Karpas-422 (cell line): ENCODE measurements at places on chromosomes 3 and 15. TPM values are rescaled to one million over a fixed set of nuclear protein-coding genes. Genes with fewer than 3 reads are reported as not detected.
A peak's percentile ranks its signal among the peaks of the same experiment; 100 is the strongest.

DNA sequence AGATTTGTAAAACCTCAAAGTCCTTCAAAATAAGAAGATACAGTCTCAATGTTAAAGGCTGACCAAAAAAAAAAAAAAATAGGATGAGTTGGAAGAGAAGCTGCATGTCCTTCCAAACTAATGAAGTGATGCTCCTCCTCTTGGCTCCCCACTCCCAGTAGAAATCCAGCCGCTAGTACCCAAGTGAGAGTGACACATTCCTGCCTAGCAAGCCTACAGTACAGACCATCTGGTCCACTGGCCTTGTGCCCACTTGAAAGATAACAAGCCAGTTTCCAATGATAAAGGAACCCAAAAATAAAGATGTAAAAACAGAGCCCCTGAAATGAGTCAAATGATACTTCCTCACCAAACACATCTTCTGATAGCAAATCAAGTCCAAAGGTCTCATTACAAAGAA, 258.7 kb upstream of the NSMCE3 start:
- no peak overlapping the region for H3K4me3 ChIP-seq
- H3K27me3 ChIP-seq: no peaks in the 10 kb centered on the region
- no peaks in the 10 kb centered on the region for H3K4me1 ChIP-seq
- no peaks in the 10 kb centered on the region for H3K36me3 ChIP-seq
- H3K27ac ChIP-seq: no peak overlapping the region

GRCh38 chr15:66105286-66106265, 148.0 kb downstream of the MEGF11 start:
- peaks cover 7% of the 10 kb centered on the region for H3K4me1 ChIP-seq
- H3K4me3 ChIP-seq: no peak overlapping the region
- no peak overlapping the region for H3K27ac ChIP-seq
- no peak for DNase-seq
- no peaks in the 10 kb centered on the region for H3K36me3 ChIP-seq
- no peaks in the 10 kb centered on the region; the same call in 1 of the 2 replicates for H3K27me3 ChIP-seq

GRCh38 chr15:22856659-22857058, 18.2 kb downstream of the NIPA2 start:
- H3K4me1 ChIP-seq: no peaks in the 10 kb centered on the region
- no peak overlapping the region for H3K27ac ChIP-seq
- H3K4me3 ChIP-seq: no peak overlapping the region
- DNase-seq: no peak
- H3K36me3 ChIP-seq: peaks cover 50% of the 10 kb centered on the region
- H3K27me3 ChIP-seq: no peaks in the 10 kb centered on the region

DNA sequence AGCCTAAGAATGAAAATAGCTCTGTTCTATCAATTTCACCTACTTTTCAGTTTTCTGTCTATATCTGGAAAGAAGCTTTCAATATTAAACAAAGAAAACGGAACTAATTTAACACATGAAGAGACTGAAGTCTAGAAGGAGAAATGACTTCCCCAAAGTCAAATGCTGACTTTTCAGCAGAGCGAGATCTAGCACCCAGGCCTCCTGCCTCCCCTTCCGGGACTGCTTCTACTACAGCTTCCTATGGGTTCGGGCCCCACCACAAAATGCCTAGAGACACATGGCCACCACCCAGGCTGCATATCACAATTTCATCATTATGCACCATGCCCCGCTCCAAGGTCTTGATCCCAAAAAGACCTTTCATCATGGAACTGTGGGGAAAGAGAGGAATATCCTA, 104.5 kb downstream of the SST start:
- no peaks in the 10 kb centered on the region for H3K4me1 ChIP-seq
- DNase-seq: peak; percentile 68
- H3K4me3 ChIP-seq: no peak overlapping the region
- no peak overlapping the region for H3K27ac ChIP-seq
- no peaks in the 10 kb centered on the region for H3K27me3 ChIP-seq

- no peak for DNase-seq
- no peaks in the 10 kb centered on the region for H3K36me3 ChIP-seq
- H3K4me1 ChIP-seq: peaks cover 2% of the 10 kb centered on the region
- no peak overlapping the region for H3K27ac ChIP-seq
- H3K4me3 ChIP-seq: no peak overlapping the region
Measured at GRCh38 chr15:50758712-50759205, 6.7 kb downstream of the SPPL2A start.

DNA sequence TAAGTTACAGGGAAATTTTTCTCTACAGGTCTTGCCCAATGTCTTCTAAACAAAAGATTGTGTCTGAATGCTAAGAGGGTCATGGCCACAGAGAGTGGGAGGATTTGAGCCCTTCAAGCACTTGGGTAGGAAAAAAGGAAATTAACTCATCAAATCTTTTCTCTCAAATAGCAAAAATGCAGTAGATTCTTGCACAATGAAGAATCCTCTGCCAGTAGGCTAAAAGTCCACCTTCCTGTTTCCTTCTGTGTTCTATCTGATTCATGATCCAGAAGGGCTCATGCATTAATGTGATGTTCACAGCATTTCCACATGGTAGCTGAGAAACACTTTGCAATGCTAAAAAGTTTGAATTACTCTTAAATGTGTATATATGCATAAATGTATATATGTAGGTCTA, 177.1 kb downstream of the CD47 start:
- no peaks in the 10 kb centered on the region for H3K27me3 ChIP-seq
- no peak for DNase-seq
- H3K36me3 ChIP-seq: no peaks in the 10 kb centered on the region
- no peak overlapping the region for H3K4me3 ChIP-seq

Gene ATP10A
- total RNA-seq: not detected in 2 replicates

Gene PLA2G4B
- total RNA-seq: 2.2 and 6.1 TPM in 2 replicates

Gene POC1A
- total RNA-seq: 12.7 and 18.6 TPM in 2 replicates

Gene C3orf70
- total RNA-seq: not detected in 2 replicates

Gene DNAH1
- total RNA-seq: 2.9 and 8.3 TPM in 2 replicates

Gene SKIC8
- total RNA-seq: 96.9 and 134 TPM in 2 replicates
